ENCODE measurements at places on chromosomes 5 and 9.

DNA sequence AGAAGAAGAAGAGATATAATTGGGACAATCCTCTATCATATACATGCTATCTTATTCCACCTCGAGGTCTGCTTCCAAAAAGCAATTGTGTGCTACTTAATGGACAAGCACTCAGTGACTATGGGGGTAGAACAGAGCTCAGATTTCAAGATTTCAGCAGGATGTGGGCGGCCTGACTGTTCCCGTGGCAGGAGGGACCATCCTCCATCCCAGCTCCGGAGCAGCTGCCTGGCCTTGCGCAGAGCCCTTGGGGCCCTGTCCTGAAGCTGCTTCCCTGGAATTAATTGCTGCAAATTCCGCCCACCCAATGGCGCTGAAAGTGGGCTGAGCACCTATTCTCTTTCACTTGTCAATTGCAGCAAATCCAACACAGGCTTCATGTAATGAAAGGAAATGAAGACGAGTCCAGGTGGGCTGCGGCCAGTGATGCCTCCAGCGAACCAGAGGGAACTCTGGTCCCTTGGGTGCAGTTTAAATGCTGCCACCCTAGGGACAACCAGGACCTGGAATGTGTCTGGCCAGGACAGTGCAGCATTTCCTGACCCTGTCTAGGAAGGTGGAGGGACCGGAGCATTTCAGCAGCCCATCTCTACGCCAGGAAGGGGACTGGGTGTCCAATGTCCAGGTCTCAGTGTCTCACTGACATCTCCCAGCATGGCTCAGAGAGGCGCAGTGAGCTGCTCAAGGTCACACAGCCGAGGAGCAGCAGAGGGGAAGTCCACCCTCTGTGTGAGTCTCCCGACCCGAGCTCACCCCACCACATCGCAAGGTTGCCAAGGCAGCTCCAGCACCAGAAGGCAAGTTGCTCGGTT is 50.5 kb upstream of the FCN1 start:
- DNase-seq = no peak

- no peak for DNase-seq
Measured at GRCh38 chr9:71901695-71902597, 9.0 kb downstream of the ABHD17B start.

DNA sequence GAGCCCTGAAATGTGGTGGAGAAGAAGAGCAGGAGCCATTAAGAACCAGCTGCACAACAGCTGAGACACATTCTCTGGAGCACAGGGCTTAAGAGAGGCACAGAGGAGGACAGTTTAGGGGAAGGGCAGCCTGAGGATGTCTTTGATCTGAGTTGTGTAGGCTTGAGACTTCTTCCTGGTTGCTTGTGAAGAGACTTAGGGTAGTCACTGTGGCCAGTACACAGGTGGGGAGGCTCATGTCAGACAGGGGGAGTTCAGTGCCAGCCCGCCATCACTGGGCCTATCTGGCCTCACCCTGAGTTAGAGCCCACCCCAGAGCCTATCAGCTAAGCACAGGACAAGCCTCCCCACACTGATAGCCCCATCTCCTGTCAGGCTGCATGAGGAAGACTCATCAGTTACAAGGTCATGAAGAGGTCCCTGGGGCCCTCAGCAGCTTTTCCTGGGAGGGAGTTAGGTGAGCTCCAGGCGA is 19.8 kb downstream of the SLC22A4 start:
- no peak for DNase-seq

DNA sequence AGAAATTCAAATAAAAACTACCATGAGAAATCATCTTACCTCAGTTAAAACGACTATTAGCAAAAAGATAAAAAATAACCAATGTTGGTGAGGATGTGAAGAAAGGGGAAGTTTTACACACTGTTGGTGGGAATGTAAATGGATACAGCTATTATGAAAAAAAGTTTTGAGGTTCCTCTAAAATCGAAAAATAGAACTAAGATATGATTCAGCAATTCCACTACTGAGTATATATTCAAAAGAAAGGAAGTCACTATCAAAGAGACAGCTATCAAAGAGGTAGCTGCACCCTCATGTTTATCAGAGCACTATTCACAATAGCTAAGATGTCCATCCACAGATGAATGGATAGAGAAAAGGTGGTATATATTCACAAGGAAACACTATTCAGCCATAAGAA is 1888.4 kb downstream of the MAT2B start:
- DNase-seq = no peak

DNA sequence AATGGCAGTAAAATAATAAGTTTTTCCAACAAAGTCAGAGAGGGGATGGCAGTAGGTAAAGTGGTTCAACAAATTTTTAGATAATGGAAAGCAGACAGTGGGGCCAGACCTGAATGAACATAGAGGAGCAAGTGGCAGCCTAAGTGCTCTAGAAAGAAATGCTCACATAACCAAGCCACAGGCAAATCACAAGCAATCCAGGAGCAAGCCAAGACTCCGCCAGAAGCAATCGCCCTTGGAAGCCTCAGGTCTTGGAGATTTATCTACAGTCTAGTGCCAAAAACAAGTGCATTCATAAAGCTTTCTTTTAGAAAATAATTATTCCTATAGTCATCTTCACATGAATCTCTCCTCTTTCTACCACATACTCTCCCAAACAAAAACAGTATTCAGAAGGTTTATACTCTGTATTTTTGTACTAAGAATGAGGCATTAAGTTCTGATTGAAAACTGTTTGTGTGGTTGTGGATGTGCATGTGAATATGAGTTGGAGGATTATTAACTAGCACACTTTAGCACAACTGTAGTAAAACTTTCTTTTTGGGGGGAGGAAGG is 375.5 kb downstream of the CDH9 start:
- no peak for DNase-seq

- no peak for DNase-seq
Measured at GRCh38 chr5:6632324-6632887, 438 bp downstream of the NSUN2 start.

DNA sequence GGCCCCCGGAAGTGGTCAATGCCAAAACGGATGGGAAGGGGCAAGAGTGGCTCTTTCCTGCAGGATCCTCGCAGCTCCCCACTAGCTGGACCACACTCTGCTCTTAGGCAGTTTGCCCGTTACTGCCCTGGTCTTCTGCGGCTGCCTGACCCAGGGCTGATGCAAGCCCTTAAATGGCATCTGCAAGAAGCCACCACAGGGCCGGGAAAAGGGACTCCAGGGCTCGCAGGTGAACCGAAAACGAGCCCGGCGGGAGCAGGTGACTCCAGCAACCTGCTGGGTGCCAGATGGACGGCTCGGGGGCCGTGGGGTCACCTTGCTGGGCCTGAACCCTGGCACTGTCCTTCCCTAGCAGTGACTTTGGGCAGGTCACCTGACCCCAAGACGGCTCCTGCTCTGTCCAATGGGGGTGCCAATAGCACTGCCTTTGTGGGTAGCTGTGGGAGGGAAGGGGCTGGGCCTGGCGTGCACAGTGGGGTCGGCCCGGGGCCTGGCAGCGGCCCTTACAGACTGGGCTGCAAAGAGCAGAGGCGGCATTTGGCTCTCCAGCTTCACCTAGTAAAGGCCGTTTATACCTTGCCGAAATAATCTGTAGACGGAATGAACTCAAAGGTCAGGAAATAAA is 1.3 kb downstream of the TMEM250 start:
- no peak for DNase-seq

GRCh38 chr9:71690063-71690688 is 78.1 kb downstream of the CEMIP2 start:
- no peak for DNase-seq

DNA sequence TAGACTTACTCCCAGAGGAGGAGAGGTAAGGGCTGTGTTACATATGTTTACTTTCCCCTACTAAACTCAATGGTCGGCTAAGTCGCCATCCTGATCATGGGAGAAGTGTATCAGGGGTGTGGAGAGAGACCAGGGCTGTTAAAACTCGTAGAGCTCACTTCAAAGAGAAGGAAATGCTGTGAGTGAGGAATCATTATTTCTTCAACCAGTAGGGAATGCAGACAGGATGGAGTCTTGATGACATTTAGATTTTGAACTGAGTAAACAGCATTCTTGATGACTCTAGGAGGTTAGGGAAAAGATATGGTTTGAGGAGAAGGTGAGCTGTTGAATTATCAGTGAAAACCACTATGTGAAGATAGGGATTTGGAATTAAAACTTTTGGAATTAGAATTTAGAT is 17.3 kb downstream of the RECK start:
- DNase-seq = no peak

DNA sequence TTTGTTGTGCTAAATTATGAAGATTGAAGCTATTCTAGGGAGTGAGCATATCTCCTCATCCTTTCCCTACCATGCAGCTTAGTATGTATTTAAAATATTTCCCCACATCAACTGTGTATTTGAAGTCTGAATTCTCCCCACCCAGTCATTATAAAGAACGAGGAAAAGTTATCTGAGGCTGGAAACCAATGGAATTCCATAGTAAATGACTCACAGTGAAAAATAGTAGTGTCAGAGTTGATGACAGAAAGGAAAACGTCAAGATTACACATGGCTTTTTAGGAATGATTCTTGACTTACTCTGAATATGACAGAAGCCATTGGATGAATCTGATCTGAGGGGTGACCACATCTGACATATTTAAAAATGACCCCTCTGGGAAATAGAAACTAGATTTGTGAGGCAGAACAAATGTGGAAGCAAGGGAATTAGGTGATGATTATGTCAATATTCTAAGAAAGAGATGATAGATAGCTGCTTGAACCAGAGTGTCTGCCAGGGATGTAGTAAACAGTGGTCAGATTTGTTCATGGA is 1768.9 kb upstream of the CDH9 start:
- no peak for DNase-seq

DNA sequence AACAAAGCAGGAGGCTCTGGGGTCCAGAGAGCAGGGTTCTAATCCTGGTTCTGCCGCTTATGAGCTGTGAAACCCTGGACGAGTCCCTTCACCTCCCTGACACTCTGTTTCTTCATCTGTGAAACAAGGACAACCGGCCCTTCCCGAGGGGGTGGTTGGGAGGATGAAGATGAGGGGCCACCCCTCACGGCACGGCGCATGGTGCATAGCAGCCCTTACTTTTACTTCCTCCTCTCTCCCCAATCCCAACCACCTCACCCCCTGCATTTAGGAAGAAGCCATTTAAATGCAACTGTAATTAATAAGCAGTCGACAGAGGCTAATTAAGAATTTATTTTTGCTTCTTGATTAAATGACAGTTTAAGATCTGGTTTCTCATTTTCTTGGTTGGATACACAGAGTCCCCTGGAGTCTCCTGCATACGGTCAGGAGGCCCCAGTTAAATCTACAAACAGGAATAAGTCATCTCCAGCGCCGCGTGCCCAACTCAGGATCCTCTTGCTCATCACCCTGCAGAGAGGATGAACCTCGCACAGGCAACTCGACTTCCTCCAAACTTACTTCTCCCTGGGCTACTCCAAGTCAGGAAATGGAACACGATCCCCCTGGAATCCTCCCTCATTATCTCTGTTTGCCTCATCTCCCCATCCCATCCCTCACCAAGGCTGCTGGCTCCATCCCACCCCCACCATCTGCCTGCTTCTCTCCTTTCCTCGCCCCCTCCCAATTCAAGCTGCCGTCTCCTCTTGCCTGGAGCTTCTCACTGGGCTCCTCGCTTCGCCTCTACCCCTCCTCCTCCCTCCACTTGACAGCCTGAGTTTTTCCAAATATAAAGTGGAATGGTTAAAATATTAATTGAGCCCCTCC is 95.9 kb downstream of the HRH2 start:
- DNase-seq = no peak

- DNase-seq = no peak
Measured at GRCh38 chr5:137796279-137796678, 42.1 kb upstream of the HNRNPA0 start.

GRCh38 chr5:118956727-118957126 is 31.6 kb downstream of the DTWD2 start:
- no peak for DNase-seq

GRCh38 chr5:112684737-112685136 is 52.9 kb upstream of the APC start:
- no peak for DNase-seq

- DNase-seq = no peak
Measured at GRCh38 chr5:54313311-54314270, 3.2 kb upstream of the ARL15 start.

GRCh38 chr5:53327811-53328334 is 152.6 kb upstream of the FST start:
- DNase-seq = no peak

GRCh38 chr5:23419115-23419514 is 88.3 kb upstream of the PRDM9 start:
- no peak for DNase-seq

GRCh38 chr5:157670662-157671591 is at the start of gene C5orf52:
Gene C5orf52, plus strand, starts transcription at chr5:157671533. Its CDS starts 82 bp downstream, at chr5:157671615.
- no peak for DNase-seq

DNA sequence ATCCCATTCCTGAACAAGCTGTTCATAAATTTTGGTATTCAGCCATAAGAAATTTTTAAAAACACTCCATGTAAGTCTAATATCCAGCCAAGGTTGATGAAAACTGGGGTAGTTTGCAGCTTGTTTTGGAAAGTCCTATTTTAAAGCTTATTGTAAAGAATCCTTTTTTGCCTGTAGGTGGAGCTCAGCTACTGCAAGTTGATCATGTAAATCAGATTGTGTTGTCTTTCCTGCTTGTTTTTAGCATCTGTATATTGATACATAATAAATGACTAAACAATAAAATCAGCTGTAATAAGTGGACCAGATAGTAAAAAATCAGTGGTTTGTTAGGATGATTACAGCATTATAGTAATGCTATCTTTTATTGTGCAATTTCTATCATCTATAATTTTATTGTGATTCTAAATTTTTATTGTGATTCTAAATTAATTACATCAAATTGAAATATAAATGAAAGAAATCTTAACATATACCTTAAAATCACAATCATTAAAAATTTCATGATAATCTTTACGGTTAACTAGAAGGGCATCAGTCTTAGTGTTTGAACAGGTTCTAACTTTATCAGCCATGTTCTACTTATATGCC is 42.4 kb downstream of the CWC27 start:
- DNase-seq = peak; percentile 21

GRCh38 chr5:88837222-88837621 is 45.8 kb downstream of the MEF2C start:
- no peak for DNase-seq

DNA sequence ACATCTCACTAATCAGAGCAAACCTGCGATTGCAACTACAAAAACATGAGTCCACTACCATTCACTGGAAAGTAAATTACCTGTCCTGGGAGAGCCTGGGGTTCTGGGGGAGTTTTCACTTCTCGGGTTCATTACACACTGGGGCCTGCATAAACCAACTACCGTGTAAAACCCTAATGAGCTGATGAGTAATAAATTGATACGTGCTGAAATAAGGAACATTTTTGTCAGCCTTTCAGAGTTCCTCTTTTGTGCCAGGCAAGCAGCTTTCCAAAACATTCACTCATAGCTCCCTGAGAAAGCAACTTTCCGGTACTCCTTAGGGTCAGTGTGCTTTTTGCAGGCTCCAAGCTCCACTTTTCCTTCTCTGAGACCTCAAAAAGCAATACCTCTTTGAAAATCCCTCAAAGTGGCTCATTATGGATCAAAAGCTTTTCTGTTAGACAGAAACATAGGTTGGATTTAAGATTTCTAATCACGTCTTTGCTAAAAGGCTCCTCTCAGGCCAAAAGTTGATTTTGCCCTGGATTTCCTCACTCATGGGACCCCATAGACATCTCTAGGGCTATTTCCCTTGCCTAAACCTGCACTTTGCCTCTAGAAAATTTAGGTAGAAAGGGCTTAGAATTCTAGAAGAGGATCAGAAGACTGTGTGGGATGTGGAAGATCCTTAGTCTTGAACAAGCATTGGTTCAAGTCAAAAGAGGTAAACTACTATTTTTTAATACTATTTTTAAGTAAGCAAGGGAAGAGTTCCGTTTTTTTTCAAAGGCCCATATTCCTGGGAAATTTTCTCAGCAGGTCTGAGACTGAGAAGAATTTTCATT is 74.8 kb downstream of the ST8SIA4 start:
- no peak for DNase-seq

GRCh38 chr5:175773534-175774070 is 97.8 kb upstream of the CPLX2 start:
- no peak for DNase-seq

Data from D341Med (cell line).